ENCODE measurements at places on chromosomes 4 and X.

- no peak for DNase-seq
Measured at GRCh38 chr4:178976861-178977260, 1534.6 kb upstream of the AGA start.

DNA sequence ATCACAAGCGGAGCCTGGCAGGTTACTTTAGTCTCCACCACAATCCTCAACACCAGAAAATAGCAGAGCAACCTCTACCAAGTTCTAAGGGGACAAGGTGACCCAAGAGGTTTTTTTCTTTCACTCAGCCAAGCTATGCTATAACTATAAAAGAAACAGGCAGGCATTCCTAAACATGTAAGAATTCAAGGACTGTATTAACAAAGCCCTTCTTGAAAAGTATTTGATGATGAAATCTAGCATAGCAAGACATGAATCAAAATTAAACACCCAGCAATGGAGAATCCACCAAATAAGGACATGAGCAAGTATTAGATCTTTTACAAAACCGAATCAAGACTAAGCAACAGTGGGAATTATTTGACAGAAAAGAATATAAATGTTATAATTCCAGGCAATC, 25.7 kb upstream of the C1QTNF7 start:
- DNase-seq = no peak

GRCh38 chr4:189202182-189202868, 738.3 kb upstream of the FRG1 start:
- DNase-seq = peak; percentile 51

- peak; percentile 62 for DNase-seq
Measured at GRCh38 chr4:113695328-113696169, 66.0 kb downstream of the CAMK2D start.

- peak; percentile 76 for DNase-seq
Measured at GRCh38 chr4:103075894-103076746, 441 bp downstream of the SLC9B2 start.

DNA sequence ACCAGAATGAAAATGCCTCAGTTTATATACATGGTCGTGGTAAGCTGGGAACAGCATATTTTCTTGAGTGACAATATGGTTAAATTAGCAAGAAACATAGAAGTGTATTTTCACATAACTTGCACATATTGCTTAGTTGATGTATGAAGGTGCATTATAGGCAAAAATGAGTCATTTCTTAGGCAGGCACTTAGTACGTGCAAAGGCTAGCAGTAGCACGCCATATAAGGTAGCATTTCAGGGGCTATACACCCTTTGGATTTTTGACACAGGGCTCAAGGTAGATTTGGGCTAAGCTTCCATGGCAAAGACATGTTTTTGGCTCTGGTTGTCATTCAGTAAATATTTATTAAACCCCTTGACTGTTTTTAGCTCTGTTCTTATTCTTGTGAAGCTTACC, 33.1 kb downstream of the PCDH7 start:
- DNase-seq = no peak

DNA sequence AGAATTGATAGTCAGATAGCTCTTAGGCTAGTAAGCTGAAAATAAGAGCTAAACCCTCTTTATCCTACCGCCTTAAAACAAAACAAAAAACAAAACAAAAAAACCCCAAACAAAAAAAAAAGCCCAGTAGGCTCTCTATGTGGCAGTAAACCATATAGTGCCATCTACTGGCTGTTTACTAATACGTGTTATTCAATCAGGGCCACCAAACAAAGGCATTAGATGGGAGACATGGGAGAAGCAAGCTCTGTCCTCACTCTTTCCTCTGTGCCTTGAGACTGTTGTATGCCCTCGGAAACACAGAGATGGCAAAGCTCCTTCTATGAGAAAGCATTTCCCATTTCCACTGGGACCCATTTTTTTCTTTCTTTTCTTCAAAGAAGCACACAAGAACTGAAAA, 148.8 kb upstream of the MID1 start:
- DNase-seq = peak; percentile 76

GRCh38 chr4:961351-962230, 11.8 kb downstream of the DGKQ start:
- DNase-seq = no peak

GRCh38 chr4:105807496-105807895, 87.8 kb upstream of the NPNT start:
- DNase-seq = peak; percentile 57

- no peak for DNase-seq
Measured at GRCh38 chrX:13647709-13648212, 5.2 kb upstream of the TCEANC start.

DNA sequence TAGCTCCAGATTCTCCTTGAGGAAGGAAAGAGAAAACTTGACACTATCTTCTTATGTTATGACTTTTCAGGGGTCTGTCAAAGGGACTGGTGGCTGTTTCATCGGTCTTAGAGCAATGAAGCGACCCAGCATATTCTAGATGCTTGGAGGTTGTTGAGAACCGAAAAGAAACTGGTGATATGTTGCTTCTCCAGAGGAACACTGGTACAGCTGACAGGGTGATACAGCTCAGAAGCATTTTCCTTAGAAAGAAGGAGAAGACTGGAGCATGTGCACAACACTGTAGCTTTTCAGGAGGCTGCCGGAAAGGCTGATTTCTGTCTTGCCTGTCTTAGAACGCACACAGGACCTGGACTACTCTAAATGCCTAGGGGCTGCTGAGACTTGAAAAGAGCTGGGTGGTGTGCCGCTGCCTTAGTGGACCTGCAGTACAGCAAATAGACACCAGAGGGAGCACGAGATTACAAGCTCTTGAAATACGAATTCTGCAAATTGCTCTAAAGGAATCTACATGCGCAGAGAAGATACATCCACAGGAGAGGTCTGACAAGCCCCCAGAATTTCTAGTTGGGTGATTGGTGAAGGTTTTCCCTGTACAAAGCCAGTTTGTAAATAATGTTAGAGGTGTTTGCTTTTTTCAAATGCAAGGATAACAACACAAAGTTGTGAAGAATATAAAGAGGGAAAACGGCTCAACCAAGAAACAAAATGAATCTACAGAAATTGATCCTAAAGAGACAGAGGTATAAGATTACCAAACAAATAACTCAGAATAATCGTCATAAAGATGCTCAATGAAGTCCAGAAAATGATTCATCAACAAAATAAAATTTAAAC, 223.1 kb upstream of the DMD start:
- DNase-seq = peak; percentile 76

- peak; percentile 34 for DNase-seq
Measured at GRCh38 chr4:172818901-172819300, 349.7 kb upstream of the GALNT7 start.

DNA sequence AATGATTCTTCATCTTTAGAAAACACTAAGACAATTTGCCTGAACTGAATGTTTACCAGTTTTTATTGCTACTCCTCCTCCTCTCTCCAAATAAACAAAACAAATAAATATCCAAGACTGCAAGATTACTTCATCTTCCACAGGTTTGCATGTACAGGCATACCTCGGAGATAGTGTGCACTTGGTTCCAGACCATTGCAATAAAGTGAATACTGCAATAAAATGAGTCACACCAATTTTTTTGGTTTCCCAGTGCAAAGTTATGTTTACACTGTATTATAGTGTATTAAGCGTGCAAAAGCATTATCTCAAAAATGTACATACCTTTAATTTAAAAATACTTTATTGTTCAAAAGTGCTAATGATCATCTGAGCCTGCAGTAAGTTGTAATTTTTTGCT, 53.3 kb downstream of the FBXL5 start:
- no peak for DNase-seq
